Tibial nerve (tissue), 4 donors: ENCODE measurements at places on chromosomes 1 and 21. TPM values are rescaled to one million over a fixed set of nuclear protein-coding genes. Genes with fewer than 3 reads are reported as not detected.

GRCh38 chr1:108878678-108879077 lies 1.9 kb downstream of the GPSM2 start:
- no peak for DNase-seq
- H3K36me3 ChIP-seq, result no peaks in the 10 kb centered on the region
- no peaks in the 10 kb centered on the region for H3K27me3 ChIP-seq
- no peak overlapping the region for H3K27ac ChIP-seq
- H3K4me1 ChIP-seq, result peaks cover 44% of the 10 kb centered on the region

GRCh38 chr1:26275580-26276431 lies 4.1 kb upstream of the SH3BGRL3 start:
- no peaks in the 10 kb centered on the region for H3K27me3 ChIP-seq
- H3K27ac ChIP-seq, result peak overlapping the region; percentile 99
- H3K4me1 ChIP-seq, result peaks cover 52% of the 10 kb centered on the region
- peak; percentile 91 for DNase-seq

DNA sequence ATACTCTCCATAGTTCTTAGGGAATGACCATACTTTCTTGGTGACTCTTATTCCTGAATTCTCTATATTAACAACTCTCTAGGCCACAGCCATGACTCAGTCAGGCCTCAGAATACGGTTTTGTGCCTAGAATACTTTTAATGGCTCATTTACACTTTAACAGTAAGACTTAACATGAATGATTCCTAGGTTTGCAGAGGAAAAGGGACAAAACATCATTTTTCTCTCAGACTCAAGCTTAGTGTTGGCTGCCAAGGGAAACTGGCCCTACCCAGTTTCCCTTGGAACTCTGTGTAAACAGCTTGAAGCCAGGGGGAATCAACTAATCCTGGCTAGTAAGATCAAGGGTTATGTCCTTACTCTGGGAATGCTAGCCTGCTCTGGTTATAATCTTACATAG lies 164.9 kb upstream of the PKN2 start:
- H3K27ac ChIP-seq, result peak overlapping the region; percentile 5
- no peaks in the 10 kb centered on the region for H3K27me3 ChIP-seq
- no peak for DNase-seq
- H3K4me3 ChIP-seq, result no peak overlapping the region
- no peaks in the 10 kb centered on the region for H3K4me1 ChIP-seq
- H3K36me3 ChIP-seq, result no peaks in the 10 kb centered on the region

DNA sequence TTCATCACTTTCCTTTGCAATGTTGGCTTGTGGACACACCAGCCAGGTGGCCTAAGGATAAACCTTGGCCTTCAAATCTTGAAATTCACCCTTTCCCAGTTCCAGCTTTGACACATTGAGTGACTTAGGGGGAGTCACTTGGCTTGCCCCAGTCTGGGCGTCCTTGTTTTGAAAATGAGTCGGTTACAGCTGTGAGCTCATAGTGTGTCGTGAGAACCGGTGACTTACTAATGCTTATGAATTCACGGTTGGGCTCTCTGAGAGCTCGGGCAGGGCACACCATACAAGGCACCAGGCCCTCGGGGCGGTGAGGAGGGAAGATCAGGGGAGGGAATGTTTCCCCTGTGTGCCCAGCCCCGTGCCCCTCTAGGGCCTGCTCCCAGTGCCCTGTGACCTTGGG lies 126.9 kb upstream of the TMPRSS2 start:
- no peaks in the 10 kb centered on the region for H3K36me3 ChIP-seq
- no peaks in the 10 kb centered on the region for H3K27me3 ChIP-seq
- DNase-seq, result no peak
- no peak overlapping the region for H3K27ac ChIP-seq
- H3K4me1 ChIP-seq, result peaks cover 5% of the 10 kb centered on the region

DNA sequence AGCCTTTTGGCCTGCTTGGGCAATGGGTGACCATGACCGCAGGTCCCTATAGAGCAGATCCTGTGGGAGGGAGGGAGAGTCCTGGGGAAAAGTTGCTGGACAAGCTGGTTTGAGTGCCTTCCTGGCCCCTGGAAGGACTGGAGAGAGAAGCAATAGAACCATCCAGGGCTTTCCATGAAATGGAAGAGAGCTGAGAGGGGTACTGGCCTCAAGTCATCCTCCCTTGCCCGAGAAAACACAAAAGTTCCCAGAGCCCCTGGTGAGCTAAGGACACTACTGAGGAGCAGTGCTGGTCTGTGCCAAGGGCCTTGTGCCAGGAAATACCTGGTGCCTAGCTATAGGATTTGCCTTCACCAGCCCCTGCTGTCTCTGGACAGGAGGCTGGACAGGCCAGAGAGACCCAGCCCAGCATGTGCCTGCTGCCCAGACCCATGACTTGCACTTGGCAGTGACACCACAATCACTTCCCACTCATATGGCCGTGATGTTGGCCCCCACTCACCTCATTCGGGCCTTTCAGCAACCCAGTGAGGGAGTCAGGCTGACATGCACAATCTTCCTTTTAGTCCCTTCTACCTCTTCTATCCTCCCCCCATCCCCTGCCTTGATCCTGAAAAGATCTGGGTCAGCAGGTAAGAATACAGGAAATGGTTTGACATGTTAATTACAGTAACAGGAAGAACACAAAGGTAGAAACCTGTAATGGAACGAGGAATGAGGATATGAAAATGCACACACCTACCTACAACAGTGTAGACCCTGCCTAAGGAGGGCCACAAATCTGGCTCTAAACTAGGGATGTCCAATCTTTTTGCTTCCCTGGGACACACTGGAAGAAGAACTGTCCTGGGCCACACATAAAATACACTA lies 7.0 kb downstream of the SH3BP5L start:
- no peak overlapping the region for H3K27ac ChIP-seq
- no peak overlapping the region for H3K4me3 ChIP-seq
- H3K36me3 ChIP-seq, result peaks cover 72% of the 10 kb centered on the region
- no peaks in the 10 kb centered on the region for H3K4me1 ChIP-seq
- DNase-seq, result no peak

DNA sequence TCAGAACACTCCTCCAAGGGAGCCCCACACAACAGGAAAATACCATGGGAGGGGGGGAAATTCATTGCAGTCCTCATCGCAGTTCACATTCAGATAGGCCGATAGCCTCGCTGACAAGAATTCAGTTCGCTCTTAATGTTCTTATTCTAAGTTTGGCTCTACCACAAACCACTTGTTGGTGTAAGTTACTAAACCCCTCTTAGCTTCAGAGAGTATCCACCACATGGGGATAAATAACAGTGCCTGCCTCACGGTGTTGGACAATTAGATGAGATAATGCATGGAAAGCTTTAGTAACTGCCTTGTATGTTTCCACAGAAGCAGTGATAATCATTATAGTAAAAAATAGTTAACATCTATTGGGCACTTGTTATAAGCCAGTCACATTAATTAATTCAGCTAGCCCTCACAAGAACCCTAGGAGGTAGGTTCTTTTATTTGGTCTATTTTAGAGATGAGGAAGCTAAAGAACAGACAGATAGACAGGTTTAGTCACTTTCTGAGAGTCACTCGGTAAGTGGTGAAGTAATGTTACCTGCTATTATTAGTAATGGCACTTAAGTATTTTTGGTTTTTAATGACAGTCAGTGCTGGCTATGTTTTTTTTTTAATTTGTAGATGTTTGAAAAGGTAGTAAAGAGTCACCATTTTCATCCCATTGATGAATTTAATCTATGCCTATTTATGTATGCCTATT lies 10.1 kb downstream of the VAV3 start:
- no peaks in the 10 kb centered on the region for H3K36me3 ChIP-seq
- H3K4me1 ChIP-seq, result no peaks in the 10 kb centered on the region
- H3K27ac ChIP-seq, result no peak overlapping the region
- H3K4me3 ChIP-seq, result no peak overlapping the region
- no peak for DNase-seq

DNA sequence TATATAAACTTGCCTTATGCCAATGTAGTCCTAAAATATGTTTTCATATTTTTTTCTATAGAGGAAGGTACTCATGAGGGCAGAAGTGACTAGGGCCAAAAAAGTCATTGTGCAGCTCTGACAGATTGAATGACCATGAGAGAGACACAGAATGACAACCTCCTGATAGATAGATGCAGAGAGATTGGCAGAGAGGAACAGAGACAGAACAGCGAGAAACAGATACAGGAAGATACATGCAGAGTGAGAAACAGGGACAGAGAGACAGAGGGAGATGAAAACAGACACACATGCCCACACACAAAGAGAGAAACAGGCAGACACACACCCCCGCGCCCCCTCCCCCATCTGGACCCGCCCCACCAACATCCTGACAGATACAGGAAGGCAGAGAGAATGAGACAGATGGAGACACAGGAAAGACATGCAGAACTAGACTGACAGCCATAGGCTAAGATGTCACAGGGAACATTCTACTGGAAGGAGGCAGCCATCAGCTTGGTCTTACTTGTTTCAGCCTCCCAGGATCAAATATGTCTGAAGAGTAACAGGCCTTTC lies 211.1 kb downstream of the ST6GALNAC3 start:
- H3K27ac ChIP-seq, result no peak overlapping the region
- no peak for DNase-seq
- H3K4me3 ChIP-seq, result no peak overlapping the region
- H3K4me1 ChIP-seq, result no peaks in the 10 kb centered on the region
- no peaks in the 10 kb centered on the region for H3K27me3 ChIP-seq

DNA sequence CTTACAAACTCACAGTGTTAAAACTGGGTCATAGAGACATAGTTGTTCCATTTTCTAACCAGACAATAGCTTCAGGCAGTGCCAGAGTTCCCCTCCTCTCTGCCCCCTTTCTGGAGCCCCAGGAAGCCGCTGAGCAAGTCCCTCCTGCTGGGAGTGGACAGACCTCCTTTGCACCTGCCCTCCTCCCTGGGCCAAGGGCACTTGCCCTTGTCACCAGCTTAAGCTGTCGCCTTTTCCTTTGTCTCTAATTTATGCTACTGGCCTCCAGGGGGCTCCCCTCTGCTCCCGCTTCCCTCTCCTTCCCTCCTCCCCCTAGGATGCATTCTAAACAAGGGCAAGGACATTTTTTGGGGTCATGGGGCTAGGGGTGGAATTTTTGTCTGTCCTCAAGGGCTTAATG lies 182.4 kb downstream of the MIS18A start:
- DNase-seq, result no peak
- H3K27ac ChIP-seq, result no peak overlapping the region
- H3K27me3 ChIP-seq, result no peaks in the 10 kb centered on the region
- no peaks in the 10 kb centered on the region for H3K36me3 ChIP-seq

- H3K36me3 ChIP-seq, result no peaks in the 10 kb centered on the region
- H3K27ac ChIP-seq, result no peak overlapping the region
- no peak for DNase-seq
- H3K4me1 ChIP-seq, result no peaks in the 10 kb centered on the region
- H3K4me3 ChIP-seq, result no peak overlapping the region
- H3K27me3 ChIP-seq, result no peaks in the 10 kb centered on the region
These were observed 356.8 kb upstream of the B3GALT2 start for GRCh38 chr1:193543259-193543658.

DNA sequence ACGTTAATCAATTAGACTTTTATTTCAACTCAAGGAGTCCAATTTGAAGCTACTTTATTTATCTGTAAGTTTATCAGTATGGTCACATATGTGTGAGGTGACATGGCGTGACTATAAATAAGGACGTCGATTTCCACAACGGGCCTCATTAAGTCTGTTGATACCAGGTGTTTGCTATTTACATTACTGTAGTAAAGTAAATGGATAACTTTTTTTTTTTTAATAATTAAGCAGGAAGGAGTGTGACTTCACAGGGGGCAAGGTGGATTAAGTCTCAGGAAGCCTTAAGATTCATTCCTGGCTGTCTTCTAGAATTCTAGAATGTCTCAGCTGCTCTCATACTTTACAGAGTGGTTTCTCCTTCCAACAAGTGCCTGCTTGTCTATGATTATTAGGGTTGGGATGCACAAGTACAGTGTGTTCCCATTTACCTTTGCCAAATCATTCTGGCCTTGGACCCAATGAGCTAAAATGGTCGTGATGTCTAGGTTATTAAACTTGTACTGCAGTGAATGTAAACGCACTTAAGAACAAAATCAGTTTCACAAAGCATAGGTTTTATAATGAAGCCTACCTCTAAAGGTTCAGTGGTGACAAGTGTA lies 15.5 kb downstream of the MAP3K7CL start:
- no peaks in the 10 kb centered on the region for H3K27me3 ChIP-seq
- H3K4me3 ChIP-seq, result no peak overlapping the region
- H3K36me3 ChIP-seq, result no peaks in the 10 kb centered on the region
- no peaks in the 10 kb centered on the region for H3K4me1 ChIP-seq
- no peak overlapping the region for H3K27ac ChIP-seq

DNA sequence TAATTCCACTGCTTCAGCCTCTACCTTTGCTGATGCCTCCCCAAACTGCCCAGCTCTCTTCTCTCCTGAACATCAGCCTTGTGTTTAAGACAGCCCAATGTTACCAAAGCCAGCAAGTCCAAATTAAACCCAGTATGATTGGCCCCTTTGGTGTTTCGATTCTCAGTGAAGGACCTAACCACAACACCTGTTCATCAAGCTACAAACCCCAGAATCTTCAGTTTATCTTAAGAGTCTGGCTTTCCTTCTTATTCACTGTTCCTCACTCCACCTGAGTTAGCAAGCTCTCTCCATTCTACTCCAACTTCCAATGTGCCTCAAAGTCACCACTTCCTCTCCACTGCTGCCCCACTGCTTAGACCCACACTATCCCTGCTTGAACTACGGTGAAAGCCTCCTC lies 25.5 kb upstream of the ITPKB start:
- no peak overlapping the region for H3K27ac ChIP-seq
- no peak overlapping the region for H3K4me3 ChIP-seq
- H3K4me1 ChIP-seq, result no peaks in the 10 kb centered on the region
- H3K27me3 ChIP-seq, result no peaks in the 10 kb centered on the region

Gene SH2D1B
- total RNA-seq, result not detected

Gene RHD
- not detected for total RNA-seq

Gene SYDE2
- 12.9 TPM for total RNA-seq

Gene NR5A2
- total RNA-seq, result 4.8 TPM

Gene PCP4
- total RNA-seq, result not detected

Gene MPL
- total RNA-seq, result 1.7 TPM

Gene AMY1B
- not detected for total RNA-seq
